ENCODE measurements at places on chromosomes 3 and 15. TPM values are rescaled to one million over a fixed set of nuclear protein-coding genes. Genes with fewer than 3 reads are reported as not detected.

Gene GP9
- not detected for total RNA-seq

Gene MORC1
- 0.18 TPM for total RNA-seq

Gene FOXL2NB
- total RNA-seq, result not detected

Gene GOLGA6D
- 0.18 TPM for total RNA-seq

Gene HGD
- total RNA-seq, result 0.29 TPM

Gene SERPINI1
- total RNA-seq, result 6.1 TPM

Gene TRAT1
- total RNA-seq, result not detected
